ENCODE measurements at places on chromosomes 3 and 15.

- ATAC-seq, result no peak
Measured at GRCh38 chr3:46926871-46927717, 49.5 kb downstream of the CCDC12 start.

GRCh38 chr3:111603679-111604078 is 8.5 kb upstream of the ZBED2 start:
- ATAC-seq, result no peak

- ATAC-seq, result 0 out of 3 replicates have a peak, but pooled peaks have one; percentile 19
Measured at GRCh38 chr3:14605067-14605466, 46.5 kb upstream of the CCDC174 start.

GRCh38 chr3:43872301-43872700 is 181.6 kb downstream of the ABHD5 start:
- ATAC-seq, result peak; percentile 86

DNA sequence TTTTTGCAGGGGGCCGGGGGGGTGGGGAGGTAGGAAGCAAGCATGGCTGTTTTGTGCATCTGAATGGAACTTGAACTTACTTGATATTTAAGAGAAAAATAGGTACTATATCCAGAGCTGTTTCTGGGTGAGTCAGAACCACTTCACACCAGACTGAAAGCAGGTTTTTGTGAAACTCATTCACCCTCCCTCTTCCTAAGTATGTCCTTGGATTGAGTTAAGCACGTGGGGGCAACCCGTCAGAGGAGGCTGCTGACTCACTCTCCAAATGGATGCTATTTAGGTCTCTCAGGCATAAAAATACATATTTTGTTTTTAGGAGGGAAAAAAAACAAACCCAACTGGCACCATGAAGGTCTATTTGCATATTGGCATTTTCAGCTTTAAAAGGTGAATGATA is 270.3 kb downstream of the RYR3 start:
- peak; percentile 83 for ATAC-seq

DNA sequence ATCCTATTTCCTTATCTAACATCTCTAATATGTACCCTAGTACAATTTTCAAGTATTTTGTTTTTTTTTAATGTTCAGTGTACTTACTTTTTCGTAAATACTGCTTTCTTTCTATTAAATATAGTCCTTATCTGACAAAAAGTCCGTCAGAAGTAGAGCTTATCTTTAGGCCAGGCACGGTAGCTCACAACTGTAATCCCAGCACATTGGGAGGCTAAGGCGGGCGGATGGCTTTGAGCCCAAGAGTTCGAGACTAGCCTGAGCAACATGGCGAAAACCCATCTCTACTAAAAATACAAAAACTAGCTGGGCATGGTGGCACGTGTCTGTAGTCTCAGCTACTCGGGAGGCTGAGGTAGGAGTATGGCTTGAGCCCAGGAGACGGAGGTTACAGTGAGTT is 41.1 kb downstream of the USP3 start:
- ATAC-seq, result no peak

DNA sequence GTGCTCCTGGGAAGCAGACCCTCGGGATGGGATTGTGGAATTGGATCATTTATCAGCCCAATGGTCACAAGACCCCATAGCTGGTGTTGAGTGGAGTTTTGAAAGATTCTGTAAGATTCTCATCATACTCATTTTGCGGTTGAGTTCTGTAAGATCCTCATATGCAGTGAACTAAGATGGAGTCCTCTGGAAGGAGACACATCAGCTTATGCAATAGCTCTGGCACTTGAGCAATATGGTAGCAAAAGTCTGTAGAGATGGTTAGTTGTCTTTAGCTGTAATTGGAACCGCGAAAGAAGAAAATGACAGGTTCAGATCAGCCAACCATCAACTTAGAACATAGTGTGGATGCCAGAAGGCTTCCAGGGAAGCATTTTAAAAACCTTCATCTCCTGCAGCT is 184.5 kb upstream of the TSC22D2 start:
- no peak for ATAC-seq

DNA sequence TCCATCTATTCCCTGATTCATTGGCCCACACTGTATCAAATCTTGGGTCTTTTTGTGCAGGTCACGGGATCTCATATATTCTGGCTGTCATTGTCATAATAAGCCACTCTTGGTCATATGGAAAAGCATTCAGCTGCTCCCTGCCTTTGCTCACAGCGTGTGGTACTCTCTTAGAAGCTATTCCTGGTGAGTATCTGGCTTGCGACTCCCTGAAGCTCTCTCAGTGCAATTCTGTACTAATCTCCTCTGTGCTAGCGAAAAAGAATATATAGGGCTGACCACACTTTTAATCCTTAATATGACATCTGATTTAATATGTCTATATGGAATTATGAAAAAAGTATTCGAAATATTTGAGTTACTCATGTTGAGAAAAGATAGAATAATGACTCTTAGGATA is 440.8 kb upstream of the GBE1 start:
- ATAC-seq, result no peak

GRCh38 chr3:177551431-177551836 is 354.2 kb upstream of the TBL1XR1 start:
- ATAC-seq, result peak; percentile 28

- peak; percentile 85 for ATAC-seq
Measured at GRCh38 chr3:158313338-158313927, 203.5 kb downstream of the RSRC1 start.

GRCh38 chr3:3815206-3815605 is 16.0 kb downstream of the LRRN1 start:
- ATAC-seq, result no peak

- no peak for ATAC-seq
Measured at GRCh38 chr3:136942803-136943202, 15.0 kb upstream of the IL20RB start.

- ATAC-seq, result no peak
Measured at GRCh38 chr15:48887144-48887543, 9.2 kb downstream of the EID1 start.

DNA sequence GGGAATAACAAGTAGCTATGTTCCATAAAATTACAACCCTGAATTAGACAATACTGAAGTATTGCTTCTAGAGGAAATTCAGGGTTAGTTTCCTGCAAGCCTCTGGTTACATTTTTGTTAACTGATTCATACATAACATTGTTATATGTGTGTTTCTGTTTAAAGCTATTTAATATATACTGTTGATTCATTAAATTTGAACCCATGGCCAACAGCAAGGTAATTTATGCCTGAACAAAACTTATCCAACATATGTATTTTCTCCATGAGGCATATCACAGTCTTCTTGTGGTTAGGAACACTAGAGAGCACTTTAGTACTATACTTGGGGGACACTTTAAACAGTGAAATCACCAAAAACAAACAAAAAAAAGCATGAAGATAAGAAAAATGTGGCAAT is 47.7 kb upstream of the PTX3 start:
- peak; percentile 74 for ATAC-seq

DNA sequence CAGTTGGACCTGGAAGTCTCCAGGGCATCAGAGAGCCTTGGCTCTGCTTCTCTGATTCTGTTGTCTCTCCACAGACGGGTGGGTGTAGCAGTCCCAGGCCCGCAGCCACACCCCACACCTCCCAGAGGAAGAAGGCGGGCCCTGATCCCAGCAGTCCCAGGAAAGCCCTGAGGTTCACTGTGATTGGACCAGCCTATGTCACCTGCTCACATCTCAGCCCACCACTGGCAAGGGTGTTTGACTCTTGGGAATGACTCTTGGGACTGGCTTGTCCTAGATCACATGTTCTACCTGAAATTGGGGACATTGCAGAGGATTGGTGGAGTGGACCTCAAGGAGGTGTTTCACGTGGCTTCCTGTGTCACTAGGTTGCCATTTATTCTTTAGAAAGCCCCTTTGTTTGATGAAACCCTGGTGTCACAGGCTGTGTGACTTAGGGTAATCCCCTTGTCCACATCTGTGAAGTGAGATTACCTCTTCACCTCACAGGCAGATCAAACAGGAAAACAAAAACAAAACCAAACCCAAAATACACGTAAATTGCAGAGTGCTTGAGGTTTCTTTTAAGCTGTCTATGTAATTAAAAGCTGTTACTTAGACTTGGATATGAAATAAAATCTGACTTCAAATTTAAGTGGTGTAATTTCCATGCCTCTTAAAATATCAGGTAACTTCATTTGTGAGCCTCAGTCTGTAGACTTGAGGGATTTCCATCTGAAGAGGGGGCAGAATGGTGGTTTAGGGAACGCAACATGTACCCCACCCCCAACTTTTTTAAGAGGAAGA is 26.7 kb downstream of the FLNB start:
- no peak for ATAC-seq

DNA sequence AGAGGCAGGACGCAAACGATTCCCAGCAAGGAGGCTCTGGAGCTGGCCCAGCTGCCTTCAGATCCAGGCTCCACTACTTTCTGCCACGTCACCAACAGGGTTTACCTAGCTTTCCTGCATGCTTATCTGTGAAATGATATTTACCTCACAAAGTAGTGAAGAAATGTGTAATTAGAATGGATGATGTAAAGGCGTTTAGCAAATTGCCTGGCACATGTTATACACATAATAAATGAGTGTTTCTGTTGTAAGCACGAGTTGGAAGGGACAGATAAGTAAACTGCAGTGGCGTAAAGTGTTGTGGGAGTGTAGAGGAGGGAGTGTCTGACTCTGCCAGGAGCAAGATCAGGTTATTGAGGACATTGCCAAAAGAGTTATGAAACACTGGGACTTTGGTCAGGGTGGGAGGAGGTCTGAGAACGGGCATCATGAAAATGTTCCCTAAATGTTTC is 3.5 kb upstream of the CHAC1 start:
- ATAC-seq, result no peak

GRCh38 chr3:58063022-58063815 is 55.0 kb downstream of the FLNB start:
- peak; percentile 28 for ATAC-seq

DNA sequence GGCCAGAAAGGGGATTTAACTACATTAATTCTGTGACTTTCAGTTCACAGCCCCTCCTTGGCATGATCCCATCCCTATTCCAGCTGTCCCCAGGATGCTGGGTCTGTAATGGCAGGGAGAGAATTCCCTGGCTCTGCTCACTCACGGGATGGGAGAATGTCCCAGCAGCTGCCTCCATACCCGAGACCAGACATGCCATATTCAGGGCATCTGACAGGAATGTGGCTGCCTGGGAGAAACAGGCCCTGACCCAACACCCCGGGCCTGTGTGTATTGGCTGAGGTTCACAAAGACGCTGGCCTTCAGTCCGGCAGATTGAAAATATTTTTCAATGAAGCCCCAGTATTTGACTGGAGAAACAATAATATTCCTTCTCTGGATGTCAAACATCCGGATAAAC is 83.6 kb upstream of the SMAD3 start:
- no peak for ATAC-seq

DNA sequence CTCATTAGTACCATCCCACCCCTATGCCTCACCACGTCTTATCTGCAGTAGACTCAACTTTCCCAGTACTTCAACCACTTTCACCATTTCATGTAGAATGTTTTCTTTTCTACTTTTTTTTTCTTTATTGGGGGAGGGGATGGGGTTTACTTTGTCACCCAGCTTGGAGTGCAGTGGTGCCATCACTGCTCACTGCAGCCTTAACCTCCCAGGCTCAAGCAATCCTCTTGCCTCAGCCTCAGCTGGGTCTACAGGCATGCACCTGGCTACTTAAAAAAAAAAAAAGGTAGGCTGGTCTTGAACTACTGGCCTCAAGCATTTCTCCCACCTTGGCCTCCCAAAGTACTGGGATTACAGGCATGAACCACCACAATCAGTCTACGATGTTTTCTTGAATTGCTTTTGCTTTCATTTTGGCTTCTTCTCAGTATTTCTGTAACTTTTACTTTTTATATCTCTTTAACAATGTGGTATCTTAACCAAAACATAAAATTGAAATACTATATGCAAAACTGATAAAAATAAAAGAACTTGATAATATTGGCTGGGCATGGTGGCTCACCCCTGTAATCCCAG is 44.9 kb upstream of the CHL1 start:
- ATAC-seq, result no peak
